ENCODE measurements at places on chromosomes 4 and X.

GRCh38 chr4:113610537-113610936 lies 151.0 kb downstream of the CAMK2D start:
- no peak for DNase-seq

- DNase-seq, result no peak
Observed at GRCh38 chr4:156581282-156582063, 390.1 kb downstream of the PDGFC start.

DNA sequence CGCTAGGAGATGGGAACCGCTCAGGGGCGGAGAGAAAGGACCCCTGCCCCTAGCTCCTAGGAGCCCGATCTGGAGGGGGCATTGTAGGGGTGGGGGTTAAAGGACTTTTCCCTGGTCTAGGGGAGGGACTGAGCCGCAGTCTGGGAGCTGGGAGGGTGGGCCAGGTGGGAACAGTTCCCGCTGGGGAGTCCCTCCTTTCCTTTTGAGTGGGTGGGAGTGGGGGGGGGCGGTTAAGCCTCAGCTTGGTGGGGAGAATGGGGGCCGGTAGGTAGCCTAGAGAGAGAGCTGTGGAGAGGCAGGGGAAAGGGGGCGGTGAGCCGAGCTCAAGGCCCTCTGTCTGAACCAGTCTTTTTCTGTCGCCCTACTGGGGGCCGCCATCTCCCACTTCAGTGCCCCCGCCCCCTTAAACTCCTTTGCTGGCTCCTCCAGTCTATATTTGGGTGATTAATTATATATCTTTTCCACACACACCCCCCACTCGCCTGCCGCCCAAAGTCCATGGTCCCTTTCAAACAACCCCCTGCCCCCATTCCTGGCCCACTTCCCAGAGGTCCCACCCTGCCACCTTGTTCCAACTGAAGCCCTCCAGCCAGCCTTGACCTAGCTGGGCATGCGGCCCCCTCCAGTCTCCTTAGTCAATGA lies 822 bp downstream of the ZNF275 start:
- DNase-seq, result peak; percentile 2

GRCh38 chr4:20391198-20391597 lies 139.5 kb downstream of the SLIT2 start:
- DNase-seq, result no peak

DNA sequence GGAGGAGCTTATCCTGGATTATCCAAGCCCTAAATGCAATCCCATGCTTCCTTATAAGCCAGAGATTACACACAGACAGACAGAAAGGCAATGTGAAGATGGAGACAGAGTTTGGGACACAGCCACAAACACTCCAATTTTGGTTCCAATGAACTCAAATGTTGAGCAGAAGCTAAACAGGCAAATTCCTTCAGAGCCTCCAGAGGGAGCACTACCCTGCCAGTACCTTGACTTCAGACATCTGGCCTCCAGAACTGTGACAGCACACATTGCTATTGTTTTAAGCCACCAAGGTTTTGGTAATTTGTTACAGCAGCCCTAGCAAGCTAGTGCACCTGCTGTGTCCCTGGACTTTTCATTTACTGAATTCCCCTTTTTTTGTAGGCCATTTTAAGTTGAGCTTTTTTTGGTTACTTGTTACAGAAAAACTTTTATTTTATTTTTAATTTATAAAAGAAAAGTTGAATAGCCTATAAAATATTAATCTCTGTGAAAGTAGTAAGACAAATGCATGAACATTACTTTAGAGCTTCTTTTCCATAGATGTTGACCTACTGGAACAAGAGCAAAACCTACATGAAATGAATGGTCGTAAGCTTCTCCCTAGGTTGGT lies 33.4 kb upstream of the SRD5A3 start:
- peak; percentile 45 for DNase-seq

GRCh38 chr4:64796581-64796980 lies 387.3 kb upstream of the TECRL start:
- DNase-seq, result no peak

- DNase-seq, result no peak
Observed at GRCh38 chr4:37728064-37728463, 41.9 kb upstream of the RELL1 start.

DNA sequence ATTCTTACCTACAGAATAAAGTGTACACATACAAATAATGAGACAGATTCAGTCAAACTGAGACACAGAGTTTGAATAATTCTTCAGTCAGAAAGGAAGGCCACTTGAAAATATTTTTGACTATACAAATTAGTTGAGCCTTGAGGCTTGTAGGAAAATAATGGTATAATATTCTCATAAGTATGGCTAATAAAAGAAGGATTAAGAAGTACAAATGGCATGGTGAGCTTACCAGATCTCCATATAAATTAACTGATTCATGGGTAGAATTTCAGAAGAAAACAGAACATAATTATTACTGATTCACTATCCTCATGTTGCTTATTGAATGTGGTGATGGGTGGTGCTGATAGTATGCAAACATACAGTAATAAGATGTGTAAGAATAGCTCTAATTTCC lies 401.1 kb downstream of the PCDH18 start:
- no peak for DNase-seq

- DNase-seq, result no peak
Observed at GRCh38 chrX:14412686-14413085, 116.7 kb upstream of the GLRA2 start.

DNA sequence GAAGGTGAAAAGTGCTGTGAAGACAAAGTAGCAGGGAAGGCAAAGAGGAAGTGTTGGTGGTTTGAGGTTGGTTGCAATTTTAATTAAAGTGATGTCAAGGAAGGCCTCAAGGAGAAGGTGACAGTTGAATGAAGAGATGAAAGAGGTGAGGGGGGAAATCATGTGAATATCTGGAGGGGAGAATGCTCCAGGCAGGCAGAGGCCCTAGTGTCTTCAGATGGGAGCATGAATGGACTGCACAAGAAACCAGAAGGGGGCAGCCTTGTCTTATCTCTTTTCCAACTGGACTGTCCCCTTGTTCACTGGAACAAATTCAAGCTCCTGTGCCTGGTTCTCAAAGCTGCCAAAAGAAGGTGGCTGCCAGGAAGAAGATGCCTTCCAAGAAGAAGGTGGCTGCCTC lies 68.4 kb downstream of the MAOB start:
- no peak for DNase-seq

- peak; percentile 42 for DNase-seq
Observed at GRCh38 chr4:152479428-152480026, 56.4 kb downstream of the FBXW7 start.

DNA sequence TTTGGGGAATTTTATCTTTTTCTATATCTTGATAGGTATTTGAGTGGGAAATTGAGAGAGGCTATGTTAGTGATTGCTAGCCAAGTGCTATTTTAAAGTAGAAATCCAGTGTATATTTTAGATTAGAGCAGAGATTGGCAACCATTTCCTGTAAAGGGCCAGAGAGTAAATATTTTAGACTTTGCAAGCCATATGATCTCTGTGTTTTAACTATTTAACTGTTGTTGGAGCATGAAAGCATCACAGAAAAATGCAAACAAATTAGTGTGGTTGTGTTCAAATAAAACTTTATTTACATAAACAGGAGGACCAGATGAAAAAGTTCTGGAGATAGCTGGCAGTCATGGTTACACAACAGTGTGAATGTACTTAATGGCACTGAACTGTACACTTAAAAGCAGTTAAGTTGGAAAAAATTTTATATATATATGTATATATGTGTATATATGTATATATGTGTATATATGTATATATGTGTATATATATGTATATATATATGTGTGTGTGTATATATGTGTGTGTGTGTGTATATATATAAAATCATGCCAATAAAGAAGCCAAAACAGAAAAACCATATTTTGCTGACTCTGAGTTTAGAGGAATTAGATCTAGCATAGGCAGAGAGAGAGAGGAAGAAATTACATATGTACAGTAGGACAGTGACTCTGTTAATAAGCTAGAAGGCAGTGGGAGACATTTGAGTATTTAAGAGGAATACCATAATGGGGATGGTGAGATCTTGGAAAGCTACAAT lies 83.4 kb downstream of the TMEM164 start:
- DNase-seq, result peak; percentile 74

DNA sequence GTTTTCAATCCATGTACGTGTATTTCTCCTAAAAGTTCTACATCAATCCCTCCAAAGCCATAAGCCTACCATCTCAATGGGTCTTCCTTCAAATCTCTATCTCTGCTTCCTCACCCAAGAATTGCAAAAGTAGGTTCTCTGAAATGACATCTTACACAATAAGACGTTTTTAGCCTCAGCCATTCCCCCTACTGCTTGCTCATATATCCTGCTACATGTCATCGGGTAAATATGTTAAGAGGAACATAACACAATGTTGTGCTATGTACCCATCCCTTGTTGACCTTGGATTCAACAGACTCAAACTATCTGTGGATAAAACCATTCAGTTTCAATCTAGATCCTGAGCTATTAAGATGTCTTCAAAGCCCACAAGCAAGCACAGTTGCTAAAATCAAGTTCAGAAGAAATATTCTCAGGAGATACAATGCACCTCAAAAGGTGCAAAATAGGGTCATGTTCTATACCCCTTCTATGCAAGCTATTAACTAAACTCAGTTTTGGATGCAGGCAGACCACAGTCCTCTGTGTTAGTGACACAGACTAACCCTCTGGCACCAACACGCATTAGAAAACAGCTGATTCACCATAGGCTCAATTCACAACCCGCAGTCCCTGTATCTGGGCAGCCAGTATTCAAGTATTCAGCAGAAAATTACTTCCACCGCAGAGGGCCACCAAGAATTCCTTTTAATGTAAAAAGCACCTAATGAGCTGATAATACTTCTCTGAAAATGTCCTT lies 56.8 kb downstream of the CD99L2 start:
- peak; percentile 47 for DNase-seq

DNA sequence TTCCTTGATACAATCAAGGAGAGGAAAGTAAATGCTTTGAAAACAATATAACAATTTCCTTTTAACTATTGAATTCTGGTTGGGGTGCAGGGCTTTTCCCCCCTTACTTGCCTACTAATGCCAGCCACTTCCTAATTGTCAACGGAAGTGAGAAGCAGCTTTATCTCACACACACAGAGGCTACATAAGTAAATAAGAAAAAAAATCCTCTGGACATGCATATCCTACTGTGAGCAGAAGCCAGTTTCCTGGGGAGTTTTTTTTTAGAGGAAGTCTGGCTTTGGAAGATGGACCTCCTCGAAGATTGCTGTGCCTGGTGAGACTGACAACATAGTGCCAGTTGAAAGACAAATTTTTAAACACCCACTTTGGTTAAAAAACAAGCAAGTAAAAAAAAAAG lies 180.6 kb downstream of the OPHN1 start:
- DNase-seq, result no peak

GRCh38 chr4:185811509-185812364 lies at the start of gene SORBS2:
Gene SORBS2, minus strand, starts transcription at chr4:185812194. Its CDS starts 121,623 bp downstream, at chr4:185690571.
- peak; percentile 41 for DNase-seq

- DNase-seq, result no peak
Observed at GRCh38 chr4:29320947-29321620, 1399.1 kb upstream of the PCDH7 start.

DNA sequence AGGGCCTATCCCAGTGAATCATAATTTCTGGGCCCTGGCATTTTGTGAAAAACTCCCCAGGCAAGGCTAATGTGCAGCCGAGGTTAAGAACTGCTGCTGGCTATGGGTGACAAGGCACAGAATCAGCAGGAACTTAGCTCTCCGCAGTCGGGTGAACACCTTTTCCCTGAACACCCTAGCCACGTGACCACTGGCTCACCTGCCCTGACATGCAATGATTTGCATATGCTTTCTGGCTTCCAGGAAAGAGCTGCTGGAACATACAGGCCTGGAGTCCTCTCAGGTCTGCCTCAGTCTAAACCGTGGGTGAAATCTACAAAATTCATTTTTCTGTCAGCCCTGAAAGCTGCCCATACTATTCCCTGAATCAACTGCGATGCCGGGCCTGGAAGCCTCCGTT lies 56.6 kb downstream of the ZNF827 start:
- DNase-seq, result no peak

DNA sequence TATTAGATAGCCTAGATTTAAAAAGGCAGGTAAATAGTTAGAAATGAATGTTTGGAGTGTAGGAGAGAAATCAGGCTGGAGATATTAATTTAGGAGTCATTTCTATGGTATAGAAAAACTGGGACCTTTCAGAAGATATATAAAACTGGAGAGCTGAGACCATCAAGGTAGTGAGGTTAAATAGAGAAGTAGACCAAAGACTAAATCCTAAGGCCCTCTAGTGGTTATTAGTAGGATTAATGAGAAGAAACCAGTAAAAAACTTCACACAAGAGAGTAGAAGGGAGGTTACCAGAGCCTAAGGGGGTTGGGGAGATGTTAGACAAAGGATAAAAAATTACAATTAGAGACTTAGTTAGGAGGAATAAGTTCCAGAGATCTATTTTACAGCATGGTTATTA lies 351.0 kb upstream of the SPANXN1 start:
- peak; percentile 5 for DNase-seq

DNA sequence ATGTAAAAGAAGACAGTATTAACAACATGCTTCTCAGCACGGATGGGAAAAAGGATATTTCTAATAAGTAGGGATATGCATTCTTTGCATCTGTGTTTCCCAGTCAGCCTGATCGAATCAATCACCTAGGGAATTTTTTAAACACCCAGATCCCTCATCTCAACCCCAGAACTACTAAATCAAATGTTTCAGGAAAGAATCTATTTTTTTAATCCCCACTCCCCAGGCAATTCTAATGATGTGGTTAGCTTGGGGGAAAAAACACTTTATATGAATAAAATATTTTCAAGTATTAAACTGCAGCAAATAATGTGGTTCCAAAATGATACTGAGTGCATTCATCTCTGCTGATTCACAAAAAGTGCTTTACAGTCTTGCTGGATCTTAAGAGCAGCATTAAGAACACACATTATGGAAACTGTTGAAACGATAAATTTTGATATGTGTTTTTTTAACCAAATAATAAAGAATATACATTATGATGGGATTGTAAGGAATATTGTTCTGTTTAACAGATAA lies 68.7 kb upstream of the GUCY1A1 start:
- no peak for DNase-seq

GRCh38 chr4:68183417-68183816 lies 53.7 kb upstream of the TMPRSS11F start:
- no peak for DNase-seq

- DNase-seq, result no peak
Observed at GRCh38 chr4:186810613-186811150, 87.0 kb upstream of the FAT1 start.

DNA sequence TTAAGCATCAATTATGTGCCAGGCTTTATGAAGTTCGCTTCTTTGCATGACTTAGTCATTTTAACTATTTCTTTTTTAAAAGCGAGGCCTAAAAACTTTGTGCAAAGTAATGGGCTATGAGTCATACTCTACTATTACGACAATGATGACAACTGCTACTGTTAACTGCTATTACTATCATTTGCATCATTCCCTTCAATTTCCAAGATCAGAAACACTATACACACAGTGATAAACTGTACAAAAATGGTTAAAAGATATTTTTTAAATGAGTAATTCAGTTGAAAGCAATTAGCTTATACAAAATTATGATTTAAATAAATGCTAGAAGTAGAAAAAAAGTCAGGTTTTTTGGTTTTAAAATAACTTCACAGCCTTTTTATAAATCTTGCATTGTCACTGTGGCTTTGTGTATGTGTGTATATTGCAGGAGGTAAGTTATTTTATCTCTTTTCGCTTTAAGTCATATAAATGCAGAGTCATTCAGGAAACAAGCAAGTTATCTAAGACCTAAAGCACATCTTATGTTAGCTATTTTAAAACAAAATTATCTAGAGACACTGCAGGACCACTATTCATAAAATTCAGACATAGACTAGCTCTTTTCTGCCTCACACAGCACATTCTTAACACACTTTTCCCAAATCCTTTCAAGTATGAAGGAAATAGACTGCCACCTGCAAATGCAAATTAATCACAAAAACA lies 18.5 kb upstream of the CXCL3 start:
- DNase-seq, result peak; percentile 92

GRCh38 chr4:112231779-112232713 lies at the start of gene AP1AR:
Gene AP1AR, plus strand, starts transcription at chr4:112231787. Its CDS starts 305 bp downstream, at chr4:112232092.
- DNase-seq, result peak; percentile 91

GRCh38 chrX:9515973-9516538 lies 51.2 kb downstream of the TBL1X start:
- no peak for DNase-seq
